ENCODE measurements at places on chromosomes 7 and 10.

DNA sequence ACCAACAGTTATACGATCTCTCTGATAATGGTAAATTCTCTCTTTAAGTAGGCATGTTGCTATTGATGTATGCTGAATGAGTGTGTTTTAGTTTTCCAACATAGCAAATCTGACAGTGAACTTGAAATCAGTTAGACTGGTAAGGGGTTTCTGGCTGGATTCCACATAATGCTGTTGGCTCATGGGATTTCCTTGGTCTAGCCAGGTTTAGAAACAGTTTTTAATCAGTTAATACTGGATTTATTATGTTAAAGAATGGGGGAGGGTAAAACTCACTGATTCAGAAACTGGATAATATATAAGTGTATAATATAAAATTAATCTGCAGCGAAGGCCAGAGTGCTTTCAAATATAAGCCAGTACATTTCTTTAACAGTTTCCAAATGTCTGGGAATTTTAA lies 55.6 kb downstream of the PCDH15 start:
- no peak for DNase-seq

- DNase-seq, result no peak
Measured at GRCh38 chr7:82442492-82443035, 1.0 kb downstream of the CACNA2D1 start.

DNA sequence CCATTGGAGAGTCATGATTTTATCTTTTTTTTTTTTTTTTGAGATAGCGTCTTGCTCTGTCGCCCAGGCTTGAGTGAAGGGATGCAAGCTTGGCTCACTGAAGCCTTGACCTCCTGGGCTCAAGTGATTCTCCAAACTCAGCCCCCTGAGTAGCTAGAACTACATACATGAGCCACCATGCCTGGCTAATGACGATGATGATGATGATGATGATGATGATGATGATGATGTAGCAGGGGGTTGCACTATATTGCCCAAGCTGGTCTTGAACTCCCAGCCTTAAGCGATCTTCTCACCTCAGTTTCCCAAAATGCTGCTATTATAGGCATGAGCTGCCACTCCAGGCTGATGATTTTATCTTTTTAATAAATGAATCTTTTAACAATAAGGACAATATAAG lies 13.9 kb upstream of the PLAC9 start:
- DNase-seq, result no peak

- no peak for DNase-seq
Measured at GRCh38 chr10:97762056-97762455, 9.7 kb downstream of the SFRP5 start.

- DNase-seq, result no peak
Measured at GRCh38 chr10:68047554-68048327, 27.3 kb downstream of the HERC4 start.

DNA sequence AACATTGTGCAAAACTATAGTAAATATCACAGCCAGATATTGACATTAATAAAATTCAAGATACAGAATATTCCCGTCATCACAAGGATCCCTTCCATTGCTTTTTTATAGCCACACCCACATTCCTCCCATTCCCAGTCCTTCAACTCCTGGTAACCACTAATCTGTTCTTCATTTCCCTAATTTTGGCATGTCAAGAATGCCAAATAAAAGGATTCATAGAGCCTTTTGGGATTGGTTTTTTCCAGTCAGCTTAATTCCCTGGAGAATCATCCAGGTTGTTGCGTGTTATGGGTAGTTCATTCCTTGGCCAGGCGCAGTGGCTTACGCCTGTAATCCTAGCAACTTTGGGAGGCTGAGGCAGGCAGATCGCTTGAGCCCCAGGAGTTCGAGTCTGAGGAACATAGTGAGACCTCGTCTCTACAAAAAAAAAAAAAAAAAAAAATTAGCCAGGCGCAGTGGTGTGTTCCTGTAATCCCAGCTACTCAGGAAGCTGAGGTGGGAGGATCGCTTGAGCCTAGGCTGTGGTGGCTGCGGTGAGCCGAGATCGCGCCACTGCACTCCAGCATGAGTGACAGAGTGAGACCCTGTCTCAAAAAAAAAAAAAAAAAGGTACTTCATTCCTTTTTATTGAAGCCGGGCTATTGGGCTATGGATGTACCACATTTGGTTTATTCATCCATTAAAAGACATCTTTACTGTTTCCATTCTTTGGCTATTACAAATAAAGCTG lies 2.7 kb downstream of the OGDH start:
- no peak for DNase-seq

DNA sequence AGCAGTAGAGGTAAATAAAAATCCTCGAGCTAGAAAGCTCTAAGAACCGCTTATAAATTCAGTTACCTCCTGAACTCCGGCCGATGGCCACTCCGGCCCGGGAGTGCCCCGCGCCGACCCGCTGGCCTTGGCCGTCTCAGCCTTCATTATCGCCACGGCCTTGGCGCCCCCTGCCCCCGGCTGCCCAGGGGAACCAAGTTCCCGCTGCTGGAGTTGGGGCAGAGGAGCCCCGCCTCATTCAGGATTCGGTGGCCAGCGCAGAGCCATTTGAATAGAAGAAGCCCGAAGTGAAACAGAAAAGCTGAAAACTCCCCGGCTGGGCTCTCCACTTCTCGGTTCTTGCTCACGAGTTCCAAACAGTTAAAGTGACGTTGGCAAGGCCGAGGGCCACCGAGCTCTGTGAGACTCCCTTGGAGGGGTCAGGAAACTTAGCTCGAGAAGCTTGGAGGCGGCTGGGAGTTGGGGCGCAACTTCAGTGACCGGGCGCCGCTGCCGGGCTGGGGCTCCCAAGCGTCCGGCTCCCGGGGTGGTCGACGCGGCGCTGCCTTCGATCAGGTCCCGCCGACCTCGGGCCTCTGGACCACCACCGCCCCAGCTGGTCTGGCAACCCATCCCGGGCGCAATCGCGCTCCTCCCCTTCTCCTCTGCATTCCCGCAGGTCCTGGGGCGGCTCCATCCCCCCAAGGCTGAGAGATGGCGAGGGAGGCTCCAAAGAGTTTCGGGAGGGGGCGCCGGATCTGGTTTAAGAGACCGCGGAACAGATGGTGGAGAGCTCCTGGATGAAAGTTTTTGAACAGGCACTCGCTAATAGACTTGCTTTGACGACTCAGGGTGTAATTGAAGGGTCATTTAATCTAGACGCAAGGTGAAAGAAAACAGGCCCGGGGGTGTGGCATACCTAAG lies 5.8 kb upstream of the FEZF1 start:
- no peak for DNase-seq

GRCh38 chr10:114754445-114755320 lies 66.9 kb upstream of the FHIP2A start:
- no peak for DNase-seq

GRCh38 chr7:42805601-42806000 lies 106.3 kb downstream of the C7orf25 start:
- no peak for DNase-seq

- DNase-seq, result no peak
Measured at GRCh38 chr7:158614700-158615099, 27.1 kb upstream of the PTPRN2 start.

DNA sequence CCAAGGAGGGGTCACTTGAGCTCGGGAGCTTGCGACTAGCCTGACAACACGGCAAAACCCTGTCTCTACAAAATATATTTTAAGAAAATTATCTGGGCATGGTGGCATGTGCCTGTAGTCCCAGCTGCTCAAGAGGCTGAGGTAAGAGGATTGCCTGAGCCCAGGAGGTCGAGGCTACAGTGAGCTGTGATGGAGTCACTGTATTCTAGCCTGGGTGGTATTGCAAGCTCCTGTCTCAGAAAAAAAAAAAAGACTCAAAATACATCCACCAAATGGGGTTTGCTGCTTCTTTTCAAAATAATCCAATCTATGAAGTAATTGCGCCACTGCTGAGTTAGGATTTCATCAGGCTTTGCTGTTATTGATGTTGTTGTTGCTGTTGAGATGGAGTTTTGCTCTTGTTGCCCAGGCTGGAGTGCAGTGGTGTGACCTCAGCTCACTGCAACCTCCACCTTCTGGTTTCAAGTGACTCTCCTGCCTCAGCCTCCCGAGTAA lies 11.1 kb upstream of the VIM start:
- DNase-seq, result no peak

DNA sequence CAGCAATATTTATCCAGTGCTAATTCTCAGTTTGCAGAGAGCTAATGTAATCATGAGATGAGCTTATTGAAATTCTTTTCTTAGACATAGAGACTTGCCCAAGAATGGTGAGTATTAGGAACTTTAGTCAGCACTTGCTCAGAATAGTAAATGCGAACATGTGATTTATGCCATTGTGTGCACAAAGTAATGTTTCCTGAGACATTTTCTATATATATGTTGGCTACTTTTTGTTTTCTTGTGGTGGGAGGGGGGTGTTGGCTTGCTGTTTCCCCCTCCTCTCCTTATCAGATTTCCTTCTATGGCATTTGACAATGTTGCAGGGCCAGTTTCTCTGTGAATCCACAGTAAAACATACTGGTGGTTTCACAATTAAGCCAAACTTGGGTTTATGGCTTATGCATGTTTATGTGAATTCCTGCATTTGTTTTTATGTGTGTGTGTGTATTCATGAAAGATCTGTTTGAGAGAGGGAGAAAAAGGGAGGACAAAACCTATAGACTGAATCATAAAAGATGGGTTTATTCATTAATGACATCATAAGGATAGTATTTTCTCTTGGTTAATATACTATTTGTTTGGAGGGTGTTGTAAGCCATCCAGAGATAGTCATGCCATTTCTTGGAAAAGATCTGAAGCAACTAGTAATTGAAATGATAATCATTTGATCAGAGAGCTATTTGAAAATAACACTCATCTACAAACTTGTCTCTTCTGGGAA lies 36.3 kb downstream of the ARID5B start:
- DNase-seq, result no peak

DNA sequence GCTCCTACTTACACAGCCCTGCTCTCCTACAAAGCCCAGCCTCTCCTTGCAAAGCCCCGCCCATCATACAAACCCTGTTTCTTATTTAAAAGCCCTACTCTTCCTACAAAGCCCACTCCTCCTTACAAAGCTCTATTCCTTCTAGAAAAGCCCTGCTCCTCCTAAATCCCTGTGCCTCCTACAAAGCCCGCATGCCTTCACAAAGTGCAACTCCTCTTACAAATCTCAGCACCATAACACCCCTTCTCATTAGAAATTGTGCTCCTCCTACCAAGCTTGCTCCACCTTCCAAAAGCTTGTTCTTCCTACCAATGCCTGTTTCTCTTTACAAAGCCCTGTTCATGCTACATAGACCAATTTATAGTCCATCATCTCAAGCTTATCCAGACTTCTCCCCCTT lies 66.1 kb downstream of the PCGF5 start:
- no peak for DNase-seq

- no peak for DNase-seq
Measured at GRCh38 chr7:13920053-13920697, 69.3 kb downstream of the ETV1 start.

GRCh38 chr10:15813415-15813814 lies 46.9 kb downstream of the MINDY3 start:
- no peak for DNase-seq

- DNase-seq, result no peak
Measured at GRCh38 chr10:86402283-86402941, 35.8 kb upstream of the GRID1 start.

GRCh38 chr7:64574540-64575099 lies 11.7 kb upstream of the ZNF680 start:
- DNase-seq, result no peak

GRCh38 chr7:106866298-106867281 lies 1.5 kb downstream of the PIK3CG start:
- no peak for DNase-seq

DNA sequence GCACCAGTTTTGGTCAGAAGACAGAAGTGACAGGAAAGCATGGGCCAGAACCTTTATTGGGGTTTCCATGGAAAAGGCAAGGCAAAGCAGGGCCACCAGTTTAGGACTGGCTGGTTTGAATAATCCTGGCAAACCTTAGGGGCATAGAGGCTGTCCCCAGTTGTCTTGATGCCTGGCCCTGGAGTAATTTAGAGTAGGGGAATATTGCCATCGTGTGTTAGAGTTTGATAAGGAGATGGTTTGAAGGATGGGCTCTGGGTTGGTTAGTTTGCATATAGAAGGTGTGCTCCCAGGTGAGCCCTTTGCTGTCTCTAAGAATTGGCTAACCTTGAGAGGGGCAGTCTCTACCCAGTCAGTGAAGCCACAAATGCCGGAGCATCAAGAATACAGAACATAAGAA lies 79.6 kb downstream of the ZNF777 start:
- no peak for DNase-seq

DNA sequence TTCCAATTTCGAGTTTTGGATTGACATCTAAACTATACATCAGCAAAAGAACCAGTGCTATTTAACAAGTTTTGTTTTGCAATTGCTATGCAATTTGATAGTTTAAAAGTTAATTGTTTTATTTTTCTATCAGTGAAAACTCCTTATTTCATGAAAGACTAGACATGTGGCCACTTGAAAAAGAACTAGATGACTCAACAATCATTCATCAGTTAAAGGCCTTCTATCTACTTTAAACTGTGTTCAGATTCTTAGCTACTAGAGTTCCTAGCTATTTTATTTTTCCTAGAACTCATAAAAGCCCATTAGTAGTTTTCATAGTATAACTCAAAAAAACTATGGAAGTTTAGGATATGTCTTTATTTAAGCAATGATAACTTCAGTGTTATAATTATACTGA lies 104.6 kb upstream of the LSM8 start:
- DNase-seq, result no peak

GRCh38 chr10:21160116-21160515 lies 263.0 kb upstream of the NEBL start:
- DNase-seq, result no peak

GRCh38 chr7:151661587-151661986 lies 141.9 kb upstream of the RHEB start:
- no peak for DNase-seq

GRCh38 chr10:25805986-25806385 lies 128.0 kb upstream of the MYO3A start:
- no peak for DNase-seq

DNA sequence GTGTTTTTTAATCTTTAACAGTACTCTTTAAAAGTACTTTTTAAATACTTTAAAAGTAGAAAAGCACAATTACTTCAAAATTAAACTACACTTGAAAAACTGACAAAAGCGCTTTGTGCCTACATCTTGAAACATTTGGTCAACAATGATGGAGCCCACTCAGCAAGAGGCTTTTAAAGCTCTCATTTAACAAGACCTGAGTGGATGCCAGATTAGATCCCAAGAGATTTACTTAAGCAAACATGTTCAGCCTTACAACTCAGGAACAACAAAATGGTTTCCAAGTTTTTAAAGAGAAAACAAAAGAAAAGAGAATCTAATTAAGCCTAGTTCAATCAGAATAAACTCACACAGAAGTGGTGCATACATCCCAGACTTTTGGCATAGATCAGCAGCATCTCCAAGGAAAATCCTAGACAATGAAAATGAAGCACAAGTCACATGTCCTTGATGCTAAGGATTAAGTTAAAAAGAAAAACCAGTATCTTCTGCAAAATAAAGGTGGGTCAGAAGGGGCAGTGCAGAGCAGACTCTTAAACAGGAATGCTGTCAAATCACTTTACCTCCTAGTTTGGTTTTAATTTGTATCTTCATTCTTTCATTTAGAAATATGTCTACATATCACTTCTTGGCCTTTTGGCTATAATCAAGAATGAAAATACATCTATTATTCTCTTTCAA lies 26.2 kb downstream of the HIBADH start:
- DNase-seq, result no peak

- DNase-seq, result no peak
Measured at GRCh38 chr7:68200051-68200670, 1203.5 kb downstream of the TYW1 start.

- DNase-seq, result no peak
Measured at GRCh38 chr7:37853468-37853867, 5.1 kb downstream of the NME8 start.

Measured in cortex of kidney (tissue), 1 donor.